ENCODE measurements at places on chromosomes 5 and 9. TPM values are rescaled to one million over a fixed set of nuclear protein-coding genes. Genes with fewer than 3 reads are reported as not detected.

Gene BSPRY
- total RNA-seq: not detected

Gene ARID3C
- total RNA-seq: not detected

Gene FOXD1
- total RNA-seq: 23.6 TPM

Gene GPBP1
- total RNA-seq: 55.3 TPM

Gene NTNG2
- total RNA-seq: 1.1 TPM
